ENCODE measurements at places on chromosomes 4 and X.

DNA sequence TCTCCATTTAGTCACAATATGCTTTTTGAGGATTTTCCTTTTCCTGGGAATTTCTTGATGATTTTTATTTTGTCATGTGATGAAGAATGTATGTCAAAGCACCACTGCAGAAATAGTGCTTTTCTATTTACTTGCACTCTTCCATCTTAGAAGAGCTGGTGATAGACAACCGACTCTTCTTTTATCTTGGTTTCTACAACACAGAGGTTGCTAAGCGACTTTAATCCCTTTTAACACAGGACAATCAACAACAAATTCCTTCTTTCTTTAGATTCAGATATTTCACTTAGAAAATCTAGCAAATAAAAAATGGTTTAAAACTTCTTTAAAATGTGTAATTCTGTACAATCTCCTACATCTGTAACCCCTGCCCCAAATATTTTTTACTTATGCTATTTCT, 34.6 kb downstream of the TET2 start:
- DNase-seq = no peak

GRCh38 chrX:38006778-38007177, 425 bp downstream of the SYTL5 start:
- DNase-seq = no peak

- no peak for DNase-seq
Observed at GRCh38 chrX:115333446-115333845, 43.9 kb downstream of the LUZP4 start.

DNA sequence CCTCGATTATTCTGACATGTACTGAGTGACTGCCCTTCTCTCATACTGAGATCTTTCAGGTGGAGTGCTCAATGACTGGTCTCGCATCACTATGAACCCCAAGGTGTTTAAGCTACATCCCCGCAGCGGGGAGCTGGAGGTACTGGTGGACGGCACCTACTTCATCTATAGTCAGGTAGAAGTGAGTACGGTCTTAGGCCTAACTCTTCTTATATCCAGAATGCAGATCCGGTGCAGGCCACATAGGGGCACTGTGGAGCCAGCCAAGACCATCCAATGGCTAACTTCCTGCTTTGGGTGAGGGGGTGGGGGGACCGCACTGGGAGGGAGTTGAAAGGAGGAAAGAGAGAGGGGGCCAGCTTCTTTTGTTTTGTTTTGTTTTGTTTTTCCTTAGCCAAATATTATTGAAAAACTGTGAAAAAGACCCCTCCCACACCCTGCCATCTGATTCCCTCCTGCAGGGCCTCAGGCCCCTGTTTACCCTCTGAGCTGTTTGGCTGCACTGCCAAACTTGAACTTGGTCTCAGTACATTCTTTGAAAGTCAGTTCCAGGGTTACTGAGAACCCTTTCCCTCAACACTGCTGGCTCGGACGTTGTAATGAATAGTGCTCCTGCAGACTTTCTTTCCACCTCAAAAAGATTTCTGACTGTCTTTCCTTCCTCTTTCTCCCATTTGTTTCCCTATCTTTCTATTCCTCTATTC, 16.2 kb downstream of the AWAT2 start:
- DNase-seq = peak; percentile 4

GRCh38 chr4:1983053-1983845, 25.5 kb downstream of the NELFA start:
- no peak for DNase-seq

GRCh38 chr4:80568891-80569290, 233.4 kb downstream of the CFAP299 start:
- no peak for DNase-seq

DNA sequence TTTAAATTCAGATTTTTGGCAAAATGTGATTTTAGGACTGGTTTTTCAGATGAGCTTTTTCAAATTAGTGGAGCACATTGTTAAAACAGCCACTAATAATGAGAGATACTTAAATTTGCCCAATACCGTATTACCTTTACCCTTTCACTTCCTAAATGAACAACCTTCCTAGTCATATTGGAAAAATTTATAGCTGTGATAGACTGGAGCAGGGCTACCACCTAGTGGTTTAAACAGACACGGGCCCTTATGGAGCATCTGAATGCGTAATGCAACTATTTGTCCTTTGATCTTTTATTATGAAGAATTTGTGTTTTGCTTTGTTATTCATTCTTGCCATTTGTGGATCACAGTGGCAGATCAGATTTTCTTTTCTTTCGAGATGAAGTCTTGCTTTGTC, 72.7 kb downstream of the KDM6A start:
- no peak for DNase-seq

DNA sequence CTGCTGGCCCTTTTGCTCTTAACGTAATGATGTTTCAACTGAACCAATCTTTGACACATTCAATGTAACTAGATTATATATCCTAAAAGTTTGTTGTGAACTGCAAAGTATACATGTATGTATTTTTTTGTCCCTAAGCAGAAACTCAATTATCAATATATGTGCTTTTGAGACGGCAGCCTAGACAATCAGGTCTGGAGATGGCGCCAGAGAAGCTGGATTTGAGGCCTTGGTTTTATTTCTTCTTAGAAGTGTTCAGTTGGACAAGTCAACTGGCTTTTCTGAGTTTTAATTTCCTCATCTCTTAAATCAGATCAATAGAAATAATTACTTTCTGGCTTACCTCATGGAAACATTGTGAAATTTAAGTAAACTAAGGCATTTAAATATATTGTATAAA, 62.5 kb downstream of the DCAF8L1 start:
- DNase-seq = no peak

DNA sequence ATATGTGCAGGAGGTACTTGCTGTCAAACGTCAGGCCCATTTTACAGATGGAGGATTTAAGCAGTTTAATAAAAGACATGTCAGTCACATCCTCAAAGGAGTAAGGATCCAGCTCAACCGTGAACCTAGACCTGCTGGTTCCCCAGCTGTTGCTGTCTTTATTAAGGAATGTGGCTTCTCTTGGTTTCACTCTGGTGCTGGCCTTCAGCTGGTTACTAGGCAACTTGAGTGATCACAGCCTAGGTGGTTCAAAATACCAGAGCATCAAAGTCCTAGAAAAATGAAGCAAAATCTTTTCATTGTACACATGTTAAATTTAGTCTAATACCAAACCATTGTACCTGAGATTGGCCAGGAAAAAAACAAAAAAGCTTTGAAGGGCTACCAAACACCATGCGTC, 32.7 kb upstream of the GLRA2 start:
- no peak for DNase-seq

DNA sequence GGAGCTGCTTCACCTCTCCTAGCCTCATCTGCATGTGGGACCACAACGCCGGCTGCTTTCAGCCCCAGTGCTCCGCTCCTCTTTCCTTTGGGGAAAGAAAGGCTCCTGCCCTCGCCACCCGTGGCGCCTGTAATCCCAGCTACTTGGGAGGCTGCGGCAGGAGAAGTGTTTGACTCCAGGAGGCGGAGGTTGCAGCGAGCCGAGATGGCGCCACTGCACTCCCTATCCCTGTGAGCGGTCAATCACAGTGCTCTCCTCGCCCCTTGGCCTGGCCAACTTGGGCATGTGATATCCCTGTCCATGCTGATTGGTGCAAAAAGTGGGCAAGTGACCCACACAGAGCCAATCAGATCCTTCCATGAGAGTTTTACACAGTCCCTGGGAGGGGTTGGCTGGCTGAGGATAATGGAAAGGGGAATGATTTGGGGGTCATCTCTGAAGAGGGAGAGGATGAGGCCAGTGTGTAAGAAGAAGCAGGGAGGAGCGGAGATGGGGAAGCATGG, 56.2 kb downstream of the WFS1 start:
- no peak for DNase-seq

GRCh38 chr4:160235771-160236170, 1132.9 kb downstream of the RAPGEF2 start:
- no peak for DNase-seq

DNA sequence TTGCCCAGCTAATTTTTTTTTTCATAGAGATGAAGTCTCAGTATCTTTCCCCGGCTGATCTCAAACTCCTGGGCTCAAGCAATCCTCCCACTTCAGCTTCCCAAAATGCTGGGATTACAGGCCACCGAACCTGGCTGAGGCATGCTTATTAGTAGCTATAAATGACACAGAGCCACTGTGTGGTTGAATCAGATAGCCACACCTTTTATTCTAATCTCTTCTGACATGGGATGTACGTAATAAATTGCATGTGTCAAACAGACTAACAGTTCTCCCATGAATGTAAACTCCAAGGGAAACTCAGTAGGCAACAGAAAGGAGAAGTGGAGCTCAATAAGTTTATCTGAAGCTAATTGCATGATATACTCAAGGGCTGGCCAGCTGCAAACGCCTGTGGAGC, 139.8 kb upstream of the VCX3A start:
- DNase-seq = no peak

DNA sequence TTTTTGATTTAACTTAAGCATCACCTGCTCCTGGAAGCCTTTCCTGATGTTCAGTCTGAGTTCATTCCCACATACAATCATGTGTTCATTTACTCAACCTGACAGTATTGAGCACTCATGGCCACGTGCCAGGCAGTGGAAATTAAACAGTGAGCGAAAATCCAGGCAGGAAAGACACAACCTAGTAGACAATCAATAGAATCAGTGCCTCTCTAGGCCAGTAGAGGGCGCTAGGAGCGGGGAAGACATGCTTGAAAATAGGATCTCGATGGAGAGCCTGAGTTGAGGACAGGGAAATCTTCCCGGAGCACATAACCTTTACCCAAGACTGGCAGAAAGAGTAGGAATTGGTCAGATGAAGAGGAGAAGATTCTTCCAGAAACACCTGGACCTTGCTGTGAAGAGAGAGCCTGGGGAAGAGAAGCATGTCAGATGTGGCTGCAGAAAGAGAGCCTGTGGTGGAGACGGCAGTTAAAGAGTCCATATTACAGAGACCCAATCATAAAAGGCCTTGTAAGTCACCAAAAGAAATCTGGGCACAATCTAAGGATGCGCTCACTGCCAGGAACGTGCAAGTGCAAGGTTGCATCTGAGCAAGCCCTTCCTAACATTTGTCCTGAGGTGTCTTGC, 103.5 kb downstream of the LDB2 start:
- DNase-seq = peak; percentile 62

DNA sequence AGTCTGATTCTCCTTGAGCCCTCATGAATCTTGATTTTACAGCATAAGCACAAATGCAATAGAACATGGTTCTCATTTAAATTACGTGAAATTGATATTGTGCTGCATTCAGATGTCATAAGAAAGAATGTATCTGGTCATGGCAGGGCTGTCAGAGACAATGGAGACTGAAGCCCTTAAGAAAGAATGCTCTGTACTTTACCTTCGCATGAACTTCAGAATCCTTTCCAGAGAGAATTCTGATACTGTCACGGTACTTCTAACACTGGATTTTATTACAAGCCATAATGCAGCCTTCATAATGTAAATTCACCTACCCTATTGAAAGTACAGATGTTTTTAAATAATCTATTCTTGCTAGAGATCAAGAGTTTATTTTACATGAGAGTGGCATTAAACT, 677.9 kb upstream of the ADGRL3 start:
- no peak for DNase-seq

- DNase-seq = peak; percentile 20
Observed at GRCh38 chr4:89558147-89558546, 250.5 kb upstream of the GPRIN3 start.

DNA sequence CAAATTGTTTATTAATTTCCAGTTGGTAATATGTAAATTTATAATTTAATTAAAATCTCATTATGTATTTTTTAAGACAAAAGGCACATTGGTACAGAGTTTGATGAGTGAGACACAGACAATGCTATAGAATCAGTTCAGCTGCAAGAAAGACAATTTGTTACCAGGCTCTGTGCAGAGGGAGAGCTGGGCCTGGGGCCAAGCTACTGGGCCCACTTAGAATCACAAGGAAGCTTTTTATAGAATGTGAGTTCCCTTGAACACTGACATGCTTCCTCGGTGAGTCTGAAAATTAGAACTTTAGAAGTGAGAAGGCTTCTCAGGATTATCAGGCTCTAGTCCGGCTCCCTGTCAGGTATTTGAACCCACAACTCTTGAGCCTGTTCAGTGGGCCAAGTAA, 129.0 kb downstream of the AFF2 start:
- no peak for DNase-seq

DNA sequence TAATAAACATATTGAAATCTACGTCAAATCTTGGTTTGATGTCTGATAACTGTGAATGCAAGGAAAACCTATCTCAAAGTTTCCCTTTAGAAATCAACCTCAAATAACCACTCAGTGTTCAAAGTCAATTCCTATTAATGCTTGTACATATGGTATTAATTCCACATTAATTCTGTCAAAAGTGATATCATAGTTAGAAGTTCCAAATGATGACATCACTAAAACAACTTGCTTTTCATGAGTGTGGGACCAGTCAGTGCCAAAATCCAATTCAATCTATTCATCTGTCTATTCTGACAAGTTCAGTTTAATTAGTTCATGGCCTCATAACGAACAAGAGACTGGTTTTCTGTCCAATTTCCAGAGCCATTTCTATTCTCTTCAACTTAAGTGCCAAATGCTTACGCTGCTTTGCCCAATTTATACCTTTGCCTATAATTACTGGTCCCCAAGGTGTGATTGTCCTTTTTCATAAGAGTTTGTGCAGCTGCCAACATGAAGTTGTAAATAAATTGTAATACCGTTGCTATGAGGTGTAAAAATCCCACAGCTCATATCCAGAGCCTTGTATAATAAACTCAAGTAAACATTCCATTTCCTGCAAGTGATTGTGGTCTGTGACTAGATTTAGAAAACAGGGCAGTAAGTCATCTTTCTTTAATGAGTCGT, 476.2 kb downstream of the RAB28 start:
- no peak for DNase-seq

GRCh38 chrX:45716750-45717149, 516.1 kb upstream of the DIPK2B start:
- peak; percentile 30 for DNase-seq

- no peak for DNase-seq
Observed at GRCh38 chr4:6024313-6024960, 6.2 kb upstream of the C4orf50 start.

DNA sequence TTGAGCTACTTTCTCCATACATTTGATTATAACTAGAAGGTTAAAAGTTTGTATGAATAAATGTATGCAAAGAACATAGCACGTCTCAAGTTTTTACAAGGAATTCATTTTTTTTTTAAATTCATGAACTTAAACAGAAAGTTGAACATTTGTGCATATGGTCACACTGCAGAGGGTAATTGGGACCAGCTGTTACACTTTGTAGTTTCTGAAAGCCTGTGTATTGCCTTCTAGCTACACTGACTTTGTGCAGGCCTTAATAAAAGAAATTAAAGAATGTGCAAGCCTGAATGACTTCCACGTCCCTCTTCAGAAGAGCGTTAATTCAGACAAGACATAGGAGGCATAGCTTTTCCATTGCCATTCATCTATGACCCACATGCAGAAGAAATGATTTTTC, 153.1 kb upstream of the PCDH18 start:
- DNase-seq = no peak
